CD4-positive, alpha-beta T cell treated with Interferon gamma for 1 hour (primary cell): ENCODE measurements at places on chromosomes 5 and 9.

DNA sequence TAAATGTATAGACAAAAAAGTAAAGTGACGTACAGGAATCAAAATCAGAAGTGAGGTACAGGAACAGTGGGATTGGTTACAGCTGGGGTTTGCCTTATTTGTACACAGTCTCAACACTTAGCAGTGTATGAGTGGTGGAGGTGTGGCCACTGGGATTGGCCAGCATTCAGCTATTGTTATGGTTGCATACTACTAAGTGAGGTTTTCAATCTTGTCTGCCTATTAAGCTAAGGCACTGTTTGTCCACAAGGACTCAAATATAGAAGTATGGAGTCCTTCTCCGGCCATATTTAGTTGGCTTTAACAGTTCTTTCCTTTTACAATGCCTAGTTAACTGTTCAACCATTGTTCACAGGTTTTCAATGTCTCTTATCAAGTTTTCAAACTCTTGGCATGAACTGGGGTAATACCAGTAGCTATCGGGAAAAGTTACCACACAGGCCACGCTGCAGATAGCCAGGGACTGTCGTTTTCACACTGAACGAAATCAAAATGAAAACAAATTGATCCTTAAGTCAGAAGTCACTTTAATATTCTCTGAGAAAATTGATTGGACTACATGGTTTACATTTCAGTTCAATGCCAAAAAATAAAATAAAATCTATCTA, 176.0 kb upstream of the FREM1 start:
- DNase-seq, result no peak

DNA sequence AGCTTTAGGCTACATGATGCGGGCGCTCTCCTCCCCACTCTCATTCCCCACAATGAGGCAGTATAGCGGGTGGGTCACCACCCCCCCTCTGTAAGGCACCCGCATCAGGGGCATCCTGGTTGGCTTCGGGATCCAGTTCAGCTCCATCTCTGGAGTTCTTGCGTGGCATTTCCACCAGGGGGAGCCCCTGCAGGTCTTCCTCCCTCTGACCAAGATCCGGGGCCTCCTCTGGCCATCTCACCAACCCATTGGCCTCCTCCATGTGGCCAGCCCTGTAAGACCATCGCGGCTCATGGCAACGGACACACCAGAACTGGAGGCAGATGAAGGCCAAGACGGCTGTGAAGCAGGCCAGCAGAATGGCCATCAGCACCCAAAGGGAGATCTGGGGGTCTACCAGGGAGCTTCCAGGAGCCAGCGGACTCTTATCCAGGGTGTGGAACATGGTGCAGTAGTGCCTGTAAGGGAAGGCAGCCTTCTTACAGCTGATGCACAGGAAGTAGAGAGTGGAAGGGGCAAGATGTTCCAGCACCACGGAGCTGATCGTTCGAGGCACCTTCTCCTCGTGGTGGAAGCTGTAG, 77.0 kb downstream of the CYFIP2 start:
- no peak for DNase-seq

DNA sequence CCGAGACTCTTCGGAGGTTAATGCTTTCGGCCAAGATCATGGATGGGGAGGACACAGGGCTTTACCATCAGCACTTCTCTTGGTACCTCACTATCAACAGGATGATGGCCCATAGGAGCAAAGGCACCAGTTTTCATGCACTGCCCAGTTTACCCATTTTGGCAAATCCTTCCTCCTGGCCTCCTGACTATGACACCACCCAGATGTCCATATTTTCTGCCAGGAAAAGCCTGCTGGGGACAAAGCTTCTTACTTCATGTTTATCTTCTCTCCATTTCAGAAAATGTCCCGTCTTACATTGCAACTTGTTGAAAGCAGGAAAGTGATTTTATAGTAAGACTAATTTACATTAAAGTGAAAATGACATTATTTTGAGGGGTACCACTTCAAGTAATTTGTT, 61.4 kb upstream of the GAS1 start:
- no peak for DNase-seq

GRCh38 chr5:168409591-168410458, 76.4 kb upstream of the RARS1 start:
- no peak for DNase-seq

- DNase-seq, result no peak
Measured at GRCh38 chr5:125612181-125612721, 811.0 kb upstream of the GRAMD2B start.

DNA sequence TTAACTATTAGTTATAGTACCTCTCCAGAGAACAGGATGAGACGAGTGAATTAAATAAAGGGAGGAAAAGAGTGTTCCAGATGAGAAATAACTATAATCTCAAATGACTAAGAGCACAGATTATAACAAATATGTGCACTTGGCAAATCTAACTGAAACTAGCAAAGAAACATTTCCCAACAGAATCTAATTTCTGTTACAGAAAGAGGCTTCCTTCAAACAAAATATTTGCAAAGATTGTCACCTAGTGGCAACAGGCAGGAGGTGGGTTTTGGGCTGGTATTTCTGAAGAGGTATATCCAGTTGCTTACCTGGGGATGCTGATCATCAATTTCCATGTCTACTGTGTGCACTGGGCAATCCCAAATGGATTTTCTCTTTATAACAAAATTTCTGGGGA, 5.6 kb upstream of the SPDL1 start:
- DNase-seq, result no peak

- no peak for DNase-seq
Measured at GRCh38 chr9:112434487-112434886, 52.1 kb upstream of the KIAA1958 start.

- no peak for DNase-seq
Measured at GRCh38 chr5:169527066-169527465, 56.5 kb upstream of the SPDL1 start.

GRCh38 chr5:179265514-179266290, 79.6 kb downstream of the ADAMTS2 start:
- DNase-seq, result no peak

DNA sequence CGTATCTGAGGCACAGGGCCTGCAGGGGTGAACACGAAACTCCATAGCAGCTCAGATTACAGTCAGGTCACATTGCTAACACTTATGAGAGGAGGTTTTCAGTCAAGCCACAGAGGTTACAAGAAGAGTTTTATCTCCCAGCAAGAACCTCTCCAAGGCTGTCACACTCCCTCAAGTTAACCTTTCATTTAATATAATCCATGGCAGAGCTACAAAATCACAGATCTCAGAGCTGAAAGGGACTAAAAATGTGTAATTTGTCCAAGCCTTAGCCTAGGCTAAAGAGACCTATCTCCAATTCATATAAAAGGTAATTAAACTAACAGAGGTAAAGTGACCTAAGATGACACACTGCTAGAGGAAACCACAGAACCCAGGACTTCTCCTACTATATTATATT, 57.2 kb downstream of the MLANA start:
- DNase-seq, result no peak

GRCh38 chr5:19498852-19499251, 489.1 kb downstream of the CDH18 start:
- DNase-seq, result no peak

DNA sequence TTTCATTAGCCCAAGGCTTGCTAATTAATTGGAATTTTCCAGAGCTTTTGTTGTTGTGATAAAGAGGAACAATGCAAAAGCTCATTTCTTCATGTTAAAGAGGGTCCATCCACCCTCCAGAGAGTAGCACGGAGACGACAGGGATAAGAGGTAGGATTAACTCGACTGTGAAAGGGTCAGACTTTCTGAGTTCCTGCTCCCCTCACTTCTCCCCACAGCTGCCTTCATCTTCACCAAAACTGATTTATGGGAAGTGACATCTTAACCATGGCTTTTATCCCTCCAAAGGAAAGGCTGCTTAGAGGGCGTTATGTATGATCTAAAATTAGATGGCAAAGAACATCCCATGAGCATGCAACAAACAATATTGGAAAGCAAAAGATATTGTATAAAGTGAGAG, 135.5 kb downstream of the GLIS3 start:
- no peak for DNase-seq

DNA sequence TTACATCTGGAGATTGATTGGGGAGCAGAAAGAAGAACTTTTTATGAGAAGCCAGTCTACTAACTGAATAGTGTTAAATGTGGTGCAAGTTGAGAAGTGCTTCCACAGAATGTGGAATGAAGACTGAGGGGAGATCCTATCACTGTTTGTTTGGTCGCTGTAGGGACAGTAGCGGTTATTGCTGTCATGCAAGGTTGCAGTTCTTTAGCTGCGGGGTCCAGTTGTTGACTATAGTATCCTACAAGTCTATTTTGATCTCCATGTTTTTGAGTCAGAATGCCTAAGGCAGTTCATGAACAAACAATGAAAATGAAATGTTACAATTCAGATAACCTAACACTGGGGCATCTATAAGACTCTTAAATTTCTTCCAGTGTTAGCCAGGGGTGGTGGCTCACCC, 45.3 kb upstream of the PDZD2 start:
- no peak for DNase-seq

GRCh38 chr5:137831526-137831925, 36.1 kb upstream of the MYOT start:
- no peak for DNase-seq

- DNase-seq, result no peak
Measured at GRCh38 chr5:175195698-175196656, 248.0 kb downstream of the DRD1 start.

GRCh38 chr9:94553029-94553938, 1.6 kb upstream of the PCAT7 start:
- DNase-seq, result no peak

- no peak for DNase-seq
Measured at GRCh38 chr5:153690236-153690635, 199.8 kb downstream of the GRIA1 start.

GRCh38 chr5:94884311-94884710, 265.8 kb downstream of the SLF1 start:
- no peak for DNase-seq

DNA sequence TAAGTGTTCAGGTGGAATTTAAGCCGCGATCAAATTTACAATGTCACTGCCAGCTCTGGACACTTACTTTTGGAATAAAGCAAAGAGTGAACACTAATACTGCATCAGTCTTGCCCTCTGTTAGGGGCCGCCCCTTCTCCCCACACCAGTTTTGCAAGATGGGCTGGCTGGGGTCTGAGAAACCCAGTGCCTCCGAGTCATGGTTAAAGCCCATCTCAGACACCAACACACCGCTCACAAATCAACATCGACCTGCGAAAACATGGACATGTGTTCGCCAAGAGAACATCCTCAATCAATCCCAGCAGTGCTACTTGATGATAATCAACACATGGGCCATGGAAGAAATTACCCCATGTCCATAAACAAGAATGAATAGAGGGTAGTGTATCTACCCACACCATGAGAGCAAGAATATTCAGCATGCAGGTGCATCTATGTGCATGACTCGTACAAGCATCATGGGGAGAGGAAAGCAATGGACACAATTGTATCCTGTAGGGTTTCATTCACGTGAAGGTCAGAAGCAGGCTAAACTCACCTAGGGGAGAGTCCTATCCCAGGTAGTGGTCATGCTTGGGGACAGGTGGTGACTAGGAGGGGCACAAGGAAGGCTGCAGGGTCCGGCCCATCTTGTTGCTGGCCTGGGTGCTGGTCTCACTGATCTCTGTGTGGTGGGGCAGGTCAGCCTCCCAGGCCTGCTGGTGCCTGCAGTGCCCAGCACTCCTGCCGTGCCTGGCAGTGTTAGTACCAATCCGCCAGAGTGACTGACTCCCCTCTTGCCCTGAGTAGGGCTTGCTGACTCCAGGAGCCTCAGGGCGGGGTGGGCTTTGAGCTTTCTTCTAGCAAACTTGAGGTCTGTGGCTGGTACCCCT, 5.0 kb downstream of the S1PR3 start:
- no peak for DNase-seq

DNA sequence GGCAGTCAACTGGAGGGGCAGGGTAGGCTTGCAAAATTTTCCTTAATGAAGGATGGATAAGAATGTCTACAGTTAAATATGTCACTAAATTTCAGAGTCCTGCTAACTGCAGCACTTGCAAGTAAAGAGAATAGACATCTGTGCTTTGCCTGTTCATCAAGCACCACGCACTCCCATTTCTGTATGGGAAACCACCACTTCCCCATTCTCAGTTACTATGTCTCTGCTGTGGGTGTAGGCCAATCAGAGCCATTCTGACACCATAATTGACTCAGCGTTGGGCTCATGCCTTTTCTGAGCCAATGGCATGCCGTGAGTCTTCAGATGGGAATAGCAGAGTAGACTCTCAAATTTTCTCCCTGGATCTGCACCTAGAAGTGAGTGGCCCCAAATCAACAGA, 247.5 kb downstream of the GABRB2 start:
- DNase-seq, result no peak

GRCh38 chr9:88641456-88642240, 106.7 kb downstream of the NXNL2 start:
- DNase-seq, result no peak

- no peak for DNase-seq
Measured at GRCh38 chr5:124742983-124743601, 3.3 kb downstream of the ZNF608 start.
